ENCODE measurements at places on chromosomes 6 and 20.

- no peak for DNase-seq
These were observed 9.8 kb downstream of the WRNIP1 start for GRCh38 chr6:2775003-2775402.

DNA sequence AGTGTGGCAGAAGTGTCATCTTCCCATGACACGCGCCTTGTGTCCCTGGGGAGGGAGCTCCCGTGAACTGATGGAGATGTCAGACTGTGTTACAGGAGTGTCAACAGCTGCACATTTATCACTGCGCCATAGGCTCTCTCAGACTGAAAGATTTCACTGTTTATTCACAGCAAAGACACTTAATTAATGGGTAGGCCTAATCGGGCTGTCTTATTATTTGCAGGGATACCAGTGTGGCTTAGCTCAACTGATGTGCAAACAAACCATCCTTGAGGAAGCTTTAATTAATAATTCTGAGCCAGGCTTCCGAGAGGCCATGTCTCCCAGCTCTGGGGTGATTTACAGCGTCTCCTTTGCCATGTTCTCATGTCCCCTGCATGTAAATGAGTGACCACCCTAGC, 771.0 kb downstream of the QKI start:
- no peak for DNase-seq

- no peak for DNase-seq
These were observed 16.1 kb downstream of the PPIL1 start for GRCh38 chr6:36858407-36858981.

DNA sequence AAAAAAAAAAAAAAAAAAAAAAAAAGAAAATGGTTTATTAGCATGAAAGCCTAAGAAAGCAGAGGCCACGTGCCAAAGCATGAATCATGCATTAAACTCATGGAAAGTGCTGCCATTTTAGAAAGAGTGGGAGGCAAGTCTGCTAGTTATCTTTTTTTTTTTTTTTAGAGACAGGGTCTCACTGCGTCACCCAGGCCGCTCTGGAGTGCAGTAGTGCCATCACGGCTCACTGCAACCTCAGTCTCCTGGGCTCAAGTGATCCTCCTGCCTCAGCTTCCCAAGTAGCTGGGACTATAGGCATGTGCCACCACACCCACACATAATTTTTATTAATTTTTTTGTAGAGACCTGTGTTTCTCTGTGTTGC, 5.2 kb downstream of the VWA7 start:
- DNase-seq: no peak

DNA sequence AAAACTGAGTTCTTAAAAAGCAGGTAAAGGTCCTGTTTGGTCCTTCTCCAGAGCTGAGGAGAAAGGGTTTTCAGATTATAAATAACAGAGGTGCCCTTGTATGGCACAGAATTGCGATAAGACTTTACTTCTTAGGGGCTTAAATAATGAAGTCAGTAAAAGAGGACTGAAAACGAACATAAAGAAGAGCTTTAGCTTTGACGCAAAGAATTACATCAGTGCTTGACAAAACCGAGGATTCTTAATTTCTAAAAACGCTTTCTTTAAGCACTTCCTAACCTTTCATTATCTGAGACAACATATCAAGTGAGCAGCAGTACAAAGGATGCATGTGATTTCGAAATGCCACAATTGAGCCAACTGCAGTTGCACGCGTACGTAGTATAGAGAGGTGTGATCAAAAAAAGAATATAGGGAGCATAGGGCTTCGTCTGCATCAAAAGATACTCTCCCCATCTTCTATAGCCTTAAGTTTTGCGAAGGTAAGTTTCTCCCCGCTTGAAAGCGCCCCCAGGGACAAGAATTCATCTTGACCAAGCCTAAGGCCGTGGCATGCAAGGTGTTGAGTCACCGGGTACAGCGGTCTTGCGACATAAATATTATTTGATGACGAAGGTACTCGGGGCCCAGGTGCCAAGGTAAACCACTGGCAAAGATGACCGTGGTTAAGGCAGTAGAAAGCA, 778 bp upstream of the LOC128125822 start:
- DNase-seq: peak; percentile 93

DNA sequence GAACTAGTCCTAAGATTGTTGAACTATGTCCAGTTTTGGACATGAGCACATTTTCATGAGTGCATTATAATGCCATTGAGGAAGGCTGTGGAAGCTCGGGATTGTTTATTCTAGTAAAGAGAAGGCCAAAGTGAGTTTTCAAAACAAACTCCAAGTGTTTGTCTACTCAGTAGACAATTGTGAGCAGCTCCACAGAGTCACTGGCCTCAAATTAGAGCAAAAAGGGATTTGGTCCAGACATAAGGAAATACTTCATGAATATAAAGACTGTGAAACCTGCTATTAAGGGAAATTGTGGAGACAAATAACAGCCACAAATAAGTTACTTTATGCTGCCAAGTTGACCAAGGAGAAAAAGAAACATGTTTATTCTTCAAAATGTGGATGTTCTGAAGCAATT, 42.6 kb upstream of the PREP start:
- no peak for DNase-seq

- DNase-seq: no peak
These were observed 2.8 kb downstream of the RING1 start for GRCh38 chr6:33211136-33211535.

DNA sequence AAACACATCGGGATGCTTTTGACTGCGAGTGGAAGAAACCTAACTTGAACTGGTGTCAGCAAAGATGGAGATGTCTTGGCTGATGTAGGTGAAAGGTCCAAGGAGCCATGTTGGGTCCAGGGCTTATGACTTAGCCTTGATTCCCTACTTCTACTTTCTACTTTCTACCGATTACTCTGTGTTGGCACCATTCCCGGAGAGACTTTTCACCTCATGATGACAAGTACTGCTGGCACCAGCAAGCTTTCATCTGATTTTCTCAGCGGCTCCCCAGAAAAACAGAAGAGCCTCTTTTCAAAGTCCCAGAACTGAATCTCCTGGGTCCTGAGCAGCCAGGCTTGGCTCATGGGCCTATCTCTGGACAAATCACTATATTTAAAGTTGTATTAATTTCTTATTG, 4.9 kb upstream of the EDN3 start:
- no peak for DNase-seq

DNA sequence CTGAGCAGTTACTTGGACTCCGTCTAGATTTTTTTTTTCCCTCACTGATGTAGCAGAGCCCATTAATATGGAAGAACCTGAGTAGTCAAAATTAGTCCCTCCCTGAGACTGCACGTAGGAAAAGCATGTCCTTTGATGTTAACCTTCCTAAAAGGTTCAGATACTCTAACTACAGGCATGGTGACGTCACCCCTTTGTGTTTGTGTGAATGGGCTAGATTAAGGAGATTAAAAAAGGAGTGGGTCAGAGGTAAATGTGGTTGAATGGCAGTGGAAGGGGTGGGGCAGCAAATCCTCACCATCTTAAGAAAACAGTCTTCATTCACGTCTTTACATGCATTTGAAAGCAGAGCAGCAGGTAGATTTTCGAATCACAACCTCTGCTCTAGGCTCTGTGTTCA, 521.1 kb downstream of the TFAP2B start:
- DNase-seq: no peak

- no peak for DNase-seq
These were observed 272.7 kb upstream of the FOXQ1 start for GRCh38 chr6:1039191-1039590.

DNA sequence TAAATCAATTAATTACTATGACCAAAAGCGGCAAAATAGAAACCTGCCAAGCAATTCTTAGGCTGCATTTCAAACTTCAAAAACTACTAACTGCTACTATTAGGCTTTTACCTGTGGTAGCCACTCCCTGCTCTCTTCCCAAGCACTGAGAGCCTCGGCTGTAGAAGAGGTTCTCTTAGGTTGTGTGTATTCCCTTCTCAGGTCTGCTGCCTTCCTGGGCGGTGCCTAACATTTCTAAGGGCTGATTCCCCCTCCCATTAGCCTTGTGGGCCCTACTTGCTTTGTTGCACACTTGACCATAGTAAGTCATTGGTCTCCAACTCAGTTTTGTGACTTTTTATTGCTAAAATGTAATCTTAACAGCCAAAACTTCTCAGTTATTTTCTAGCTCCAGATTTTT, 146.1 kb upstream of the C6orf118 start:
- no peak for DNase-seq

DNA sequence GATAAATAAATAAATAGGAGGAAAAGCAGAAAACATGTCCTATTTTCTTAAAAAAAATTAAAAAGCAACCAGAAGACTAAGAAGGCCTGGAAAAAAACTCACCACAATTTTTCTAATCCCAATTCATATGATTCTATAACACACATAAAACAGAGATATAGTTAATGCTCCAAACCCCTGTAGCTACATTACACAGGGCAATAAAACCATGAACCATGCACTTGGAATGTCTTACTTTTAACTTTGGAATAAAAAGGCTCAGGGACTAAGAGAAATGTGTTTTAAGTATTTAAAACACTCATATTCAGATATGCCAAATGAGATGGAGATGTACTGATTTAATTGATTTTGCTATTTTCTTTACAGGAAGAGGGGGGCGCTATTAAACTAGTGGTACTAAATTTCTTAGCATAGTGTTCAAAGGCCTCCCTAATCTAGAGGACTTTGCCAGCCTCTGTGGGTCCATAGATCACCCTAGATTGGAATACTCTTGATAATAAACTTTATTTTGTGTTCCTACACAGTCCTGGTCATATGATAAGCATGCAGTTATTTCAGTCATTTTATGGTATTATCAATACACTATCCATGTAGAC, 30.3 kb upstream of the GCM1 start:
- no peak for DNase-seq

DNA sequence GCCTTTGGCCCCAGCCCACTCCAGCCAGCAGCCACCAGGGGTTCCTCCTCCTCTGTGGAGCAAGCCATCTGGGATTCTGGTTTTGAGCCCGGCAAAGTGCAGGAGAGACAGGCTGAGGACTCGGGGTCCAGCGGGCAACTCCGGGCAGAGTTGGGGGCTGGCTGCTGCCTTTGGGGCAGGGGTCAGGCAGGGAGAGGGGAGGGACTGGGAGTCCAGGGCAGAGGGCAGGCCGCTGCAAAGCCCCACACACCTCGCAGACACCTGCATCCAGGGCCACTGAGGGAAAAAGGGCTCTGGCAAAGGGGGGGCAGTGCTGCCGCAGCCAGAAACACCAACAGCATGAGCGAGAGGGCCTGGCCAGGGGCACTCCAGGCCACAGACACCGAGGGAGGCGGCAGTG, 8.8 kb downstream of the BIRC7 start:
- no peak for DNase-seq

GRCh38 chr6:44558832-44559251, 171.3 kb downstream of the CDC5L start:
- DNase-seq: no peak

- DNase-seq: no peak
These were observed 151.9 kb upstream of the CARMIL1 start for GRCh38 chr6:25127076-25127837.

DNA sequence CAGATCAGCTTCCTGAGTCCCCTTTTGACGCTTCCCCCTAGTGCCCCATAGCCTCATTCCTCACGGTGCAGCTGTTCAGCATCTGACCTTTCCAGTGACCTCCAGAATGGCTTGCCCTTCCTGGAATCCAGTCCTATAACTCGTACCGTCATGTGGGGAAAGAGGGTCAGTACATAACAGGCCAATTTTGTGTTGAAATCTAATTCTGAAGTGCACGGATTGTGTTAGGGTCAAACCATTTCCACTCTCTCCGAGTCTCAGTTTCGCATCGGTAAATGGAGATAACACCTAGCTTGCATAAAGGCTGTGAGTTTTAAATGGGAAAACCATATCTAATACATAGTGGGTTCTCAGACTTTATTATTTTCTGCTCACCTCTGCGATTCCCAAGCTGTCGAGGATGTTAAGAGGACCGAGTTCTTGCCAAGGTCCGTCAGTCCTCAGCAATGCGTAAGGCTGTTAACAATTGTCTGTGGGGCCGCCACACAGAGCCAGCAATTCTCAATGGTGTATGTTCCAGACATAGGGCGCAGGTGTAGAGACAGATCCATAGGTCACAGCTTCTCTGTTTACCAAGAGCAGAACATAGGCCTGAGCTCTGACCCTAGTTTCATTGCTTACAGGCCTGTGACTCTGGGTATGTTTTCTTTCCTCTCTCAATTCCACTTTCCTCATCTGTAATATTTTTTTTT, 45.5 kb upstream of the CCR6 start:
- DNase-seq: no peak

DNA sequence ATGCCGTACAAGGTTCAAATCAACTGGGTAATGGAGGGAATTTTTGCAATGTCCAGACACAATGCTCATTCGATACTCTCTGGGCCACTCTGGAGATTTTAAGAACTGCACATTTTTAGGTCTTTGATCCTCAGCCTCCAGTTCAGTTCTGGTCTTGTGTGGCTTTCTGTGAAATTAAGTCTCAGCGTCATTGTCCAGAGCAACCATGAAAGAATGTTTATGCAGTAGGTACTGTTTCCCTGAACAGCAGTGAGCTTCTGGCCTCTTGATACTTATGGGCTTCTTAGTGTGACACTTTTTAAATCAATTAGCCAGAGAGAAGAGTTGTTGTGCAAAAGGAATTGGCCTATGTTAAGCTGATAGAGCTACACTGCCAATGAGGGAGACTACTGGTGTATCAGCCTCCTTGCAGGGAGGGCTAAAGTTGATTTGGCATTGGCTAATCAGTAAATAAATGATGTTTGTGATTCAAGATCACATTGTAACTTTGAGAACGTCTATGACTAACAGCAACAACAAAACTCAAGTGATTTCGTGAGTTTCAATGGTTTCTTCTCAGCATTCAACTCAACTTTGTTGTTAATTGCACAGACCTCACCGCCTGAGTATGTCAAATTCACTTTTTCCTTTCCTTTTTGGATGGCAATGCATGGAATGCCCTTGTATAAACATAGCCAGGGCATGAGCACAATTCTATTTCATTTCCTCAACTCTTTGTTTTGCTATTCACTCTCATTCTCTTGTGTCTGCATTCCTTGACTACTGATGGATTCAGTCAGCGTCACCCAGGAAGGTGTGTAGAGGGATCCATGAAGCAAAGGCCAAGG, 85.1 kb downstream of the GJA1 start:
- DNase-seq: peak; percentile 98

- no peak for DNase-seq
These were observed 53.6 kb downstream of the ENPP1 start for GRCh38 chr6:131861381-131861780.

- DNase-seq: no peak
These were observed 160.2 kb downstream of the SYNDIG1 start for GRCh38 chr20:24629668-24630067.
